ENCODE measurements at places on chromosomes 6 and 20.

DNA sequence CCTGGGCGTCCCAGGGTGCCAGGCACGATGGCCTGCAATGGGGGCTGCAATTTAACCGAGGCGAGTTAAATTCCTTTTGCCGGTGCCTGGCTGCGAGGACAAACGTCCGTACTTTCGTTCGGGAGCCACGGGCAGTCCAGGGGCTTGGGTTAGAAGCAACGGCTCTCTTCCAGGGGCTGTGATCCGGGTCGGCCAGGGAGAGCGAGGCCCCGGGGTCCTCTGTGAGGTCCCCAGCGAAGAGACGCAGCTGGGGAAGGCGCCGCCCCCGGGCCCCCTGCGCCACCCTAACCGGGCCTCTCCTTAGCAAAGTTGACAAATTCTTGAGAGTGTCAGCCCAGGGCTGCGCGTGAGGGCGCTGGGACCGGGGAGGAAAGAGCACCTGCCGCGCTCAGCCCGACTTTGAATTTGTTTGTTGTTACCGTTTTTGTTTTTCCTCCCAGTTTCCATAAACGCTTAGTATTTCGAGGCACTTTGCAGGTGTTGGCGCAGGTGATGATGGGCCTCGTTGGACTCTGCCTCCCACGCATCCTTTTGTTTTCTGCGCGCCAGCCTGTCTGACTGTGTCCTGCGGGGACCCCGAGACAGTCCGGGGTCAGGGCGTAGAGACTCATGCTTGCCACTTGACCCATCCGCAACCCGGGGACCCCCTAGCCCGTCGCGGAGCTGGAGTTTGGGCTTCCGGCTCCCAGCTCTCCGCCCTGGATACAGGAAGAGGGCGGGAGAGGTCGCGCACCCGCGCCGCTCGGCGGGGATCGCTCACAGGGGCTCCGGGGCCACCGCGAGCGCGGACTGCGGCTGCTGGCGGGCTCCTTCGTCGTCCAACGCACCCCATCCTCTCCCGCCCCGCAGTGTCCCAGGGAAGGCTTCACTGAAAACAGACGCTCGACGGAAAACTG is 5.8 kb downstream of the OLIG3 start:
- DNase-seq = no peak

DNA sequence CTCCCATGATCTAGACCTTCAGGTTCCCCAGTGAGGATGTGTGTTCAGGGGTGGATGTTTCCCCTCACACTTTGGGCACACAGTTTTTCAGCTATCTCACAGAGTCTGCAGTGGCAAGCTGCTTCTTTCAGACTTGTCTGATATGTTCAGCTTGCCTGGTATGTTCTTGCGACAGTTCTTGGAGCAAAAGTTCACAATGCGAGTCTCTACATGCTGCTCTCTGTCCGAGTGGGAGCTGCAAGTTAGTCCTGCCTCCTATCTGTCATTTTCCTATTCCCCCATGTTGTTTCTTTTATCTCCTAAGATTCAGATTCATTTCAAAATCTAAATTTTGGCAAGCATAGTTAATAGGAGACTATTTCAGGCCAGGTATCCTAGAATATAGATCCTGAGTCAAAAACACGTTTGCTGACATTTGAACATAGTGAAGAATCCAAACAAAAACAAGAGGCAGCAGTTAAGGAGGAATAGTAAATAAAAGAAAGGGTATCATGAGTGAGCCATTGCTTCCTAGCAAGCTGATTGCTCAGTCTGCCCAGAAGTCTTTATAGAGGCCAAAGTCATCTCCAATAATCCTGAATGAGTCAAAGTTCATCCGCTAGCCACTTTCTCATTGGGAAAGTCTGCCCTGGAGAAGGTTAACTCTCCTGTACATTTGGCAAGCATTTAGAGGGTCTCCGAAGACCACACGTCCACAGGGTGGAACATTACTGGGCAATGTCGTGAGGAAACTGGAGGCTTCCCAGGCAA is 140.2 kb upstream of the MOCS1 start:
- no peak for DNase-seq

- no peak for DNase-seq
Observed at GRCh38 chr6:145263778-145264211, 471.5 kb downstream of the EPM2A start.

DNA sequence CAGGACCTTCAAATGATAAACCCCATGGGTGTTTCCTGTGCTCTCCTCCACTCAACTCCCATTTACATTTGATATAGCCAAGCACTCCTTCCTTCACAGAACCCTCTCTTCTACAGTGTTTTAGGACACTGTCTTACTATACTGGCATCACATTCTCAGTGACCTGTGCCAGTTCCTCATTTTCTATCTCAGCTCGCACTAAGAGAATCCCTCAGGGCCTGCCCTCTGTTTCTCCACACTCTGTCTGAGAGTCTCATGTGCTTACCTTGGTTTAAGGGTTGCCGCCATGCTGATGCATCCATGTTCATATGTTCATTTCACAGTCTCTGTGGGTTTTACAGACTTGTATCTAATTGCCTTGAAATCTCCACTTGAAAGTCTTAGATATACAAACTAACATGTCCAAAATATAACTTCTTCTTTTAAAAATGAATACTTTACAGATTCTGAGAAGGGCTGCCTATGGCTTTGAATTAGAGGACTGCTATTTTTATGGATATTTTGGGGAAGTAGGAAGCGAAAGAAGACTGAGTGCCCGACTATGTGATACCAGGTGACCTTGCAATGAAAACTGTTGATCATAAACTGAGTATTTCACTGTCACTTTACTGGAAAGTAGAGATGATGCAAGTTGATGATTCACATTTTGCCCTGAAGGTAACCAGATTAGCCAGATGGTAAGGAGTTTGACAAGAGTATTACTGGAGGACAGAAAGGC is 153.1 kb upstream of the SIM1 start:
- no peak for DNase-seq

- DNase-seq = no peak
Observed at GRCh38 chr6:87197547-87197946, 42.2 kb downstream of the ZNF292 start.

- DNase-seq = no peak
Observed at GRCh38 chr6:22732176-22732970, 163.0 kb downstream of the HDGFL1 start.

DNA sequence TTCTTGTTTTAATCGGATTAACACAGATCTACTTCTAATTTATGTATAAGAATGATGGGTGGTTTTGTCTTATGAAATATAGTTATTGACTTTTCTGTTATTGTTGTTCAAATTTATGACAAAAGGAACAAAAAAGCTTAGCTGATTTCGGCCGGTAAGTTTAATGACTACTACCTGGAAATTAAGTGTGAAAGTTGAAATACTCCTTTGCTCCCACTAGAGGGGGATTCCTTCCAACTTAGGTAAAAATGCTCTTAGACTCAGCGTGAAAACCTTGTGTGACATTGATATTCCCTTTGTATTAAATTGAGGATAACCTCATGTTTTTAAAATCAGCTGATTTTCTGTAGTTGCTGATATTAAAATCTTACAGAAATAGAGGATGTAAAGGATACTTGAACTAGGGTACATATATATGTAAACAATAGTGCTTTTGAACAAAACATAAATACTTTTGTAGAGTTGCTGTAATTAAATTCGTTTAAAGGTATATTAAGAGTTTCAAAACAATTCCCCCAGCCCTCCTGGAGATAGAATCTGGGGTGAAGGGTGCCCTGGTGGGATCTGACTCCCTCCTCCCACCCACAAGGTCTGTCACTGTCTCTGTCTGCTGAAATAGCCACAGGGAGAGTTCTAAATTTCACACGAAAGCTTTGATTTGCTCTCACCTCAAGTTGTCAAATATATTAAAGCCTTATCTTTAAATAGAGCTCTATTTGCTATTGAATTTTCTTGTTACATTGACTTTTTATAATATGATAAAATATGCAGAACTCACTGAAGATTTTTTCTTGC is 257.5 kb downstream of the ARID1B start:
- DNase-seq = no peak

DNA sequence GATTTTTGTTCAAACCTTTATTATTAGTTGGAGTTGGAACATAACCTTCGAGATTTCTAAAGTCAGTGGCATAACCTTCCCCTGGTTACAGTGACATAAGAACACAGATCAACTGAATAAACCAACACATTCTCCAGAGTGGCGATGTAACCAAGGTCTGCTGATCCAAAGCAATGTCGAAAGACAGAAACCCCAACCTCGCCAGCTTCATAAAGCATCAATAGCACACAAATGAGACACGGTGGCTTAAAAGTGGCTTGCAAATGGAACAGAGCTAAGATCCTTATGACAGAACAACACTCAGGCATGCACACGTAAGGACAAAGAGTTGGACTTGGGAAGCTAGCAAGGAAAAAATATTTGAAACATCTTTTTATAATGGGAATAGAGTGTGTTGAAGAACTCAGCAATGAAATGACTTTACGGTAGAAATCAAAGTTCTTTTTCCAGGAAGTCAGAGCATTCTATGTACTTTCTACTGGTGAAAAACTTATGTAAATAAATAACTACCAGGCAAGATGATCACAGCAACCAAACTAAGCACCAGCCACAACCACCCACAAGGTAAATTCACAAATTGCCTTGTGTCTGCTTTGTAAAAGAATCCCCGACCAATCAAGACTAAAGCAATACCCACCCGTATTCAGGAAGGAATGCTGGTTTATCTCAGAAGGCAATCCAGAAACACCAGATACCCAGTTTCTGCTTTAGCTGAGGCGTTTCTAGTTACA is 61.0 kb upstream of the NHSL1 start:
- no peak for DNase-seq

- no peak for DNase-seq
Observed at GRCh38 chr6:138882369-138883017, 86.6 kb downstream of the ECT2L start.

DNA sequence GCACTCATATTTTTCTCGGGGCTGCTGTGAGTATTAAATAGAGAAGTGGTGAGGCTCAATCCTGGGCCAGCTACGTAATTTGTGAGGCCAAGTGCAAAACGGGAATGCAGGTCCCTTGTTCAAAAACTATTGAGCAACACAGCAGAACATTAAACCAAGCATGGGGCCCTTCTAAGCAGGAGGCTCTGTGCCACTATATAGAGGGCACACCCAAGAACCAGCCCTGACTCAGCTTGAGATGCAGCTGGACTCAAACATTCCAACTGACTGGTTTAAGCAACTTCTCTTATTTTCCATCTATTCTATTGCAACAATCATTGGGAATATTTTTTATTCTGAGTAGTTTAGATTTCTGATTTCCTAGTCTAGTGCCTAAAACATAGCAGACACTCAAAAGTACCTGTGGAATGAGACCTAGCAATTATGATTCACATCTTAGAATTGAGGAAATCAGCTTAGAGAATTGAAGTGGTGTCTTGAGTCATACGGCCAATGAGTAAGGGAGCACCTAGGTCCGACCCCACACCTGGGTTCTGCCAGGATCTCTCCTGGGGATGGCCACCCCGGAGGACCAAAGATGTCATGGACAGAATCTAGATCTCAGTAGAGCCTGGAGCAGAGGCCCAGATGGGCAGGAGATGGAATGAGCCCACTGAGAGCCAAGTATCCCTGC is 1.3 kb downstream of the SIRPB2 start:
- no peak for DNase-seq

DNA sequence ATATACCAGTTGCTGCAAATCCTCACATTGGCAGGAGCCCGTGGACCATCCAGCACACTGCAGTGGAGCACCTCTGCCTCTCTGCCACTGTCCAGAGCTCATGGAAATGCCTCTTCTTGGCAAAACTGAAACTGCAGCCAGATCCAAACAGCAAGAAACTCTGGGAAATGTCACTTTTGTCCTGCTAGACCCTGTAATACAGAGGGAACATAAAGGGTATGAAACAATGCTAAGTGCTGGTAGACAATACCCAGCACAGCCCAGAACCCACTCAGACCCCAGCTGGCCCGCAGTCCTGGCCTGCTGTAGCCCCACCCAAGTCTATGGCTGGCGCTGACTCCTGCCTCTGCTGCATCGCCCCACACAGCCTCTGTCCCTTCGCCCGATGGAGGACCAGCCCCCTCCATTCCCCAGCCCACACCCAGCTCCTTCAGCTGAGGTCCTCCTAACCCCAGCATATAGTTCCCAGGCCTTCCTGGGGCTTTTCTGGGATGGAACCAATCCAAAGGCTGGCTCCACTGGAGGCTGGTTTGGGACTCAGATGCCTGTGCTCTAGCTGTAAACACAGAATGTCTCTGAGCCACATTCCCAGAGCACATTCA is 242.5 kb downstream of the LRFN2 start:
- DNase-seq = peak; percentile 1

- no peak for DNase-seq
Observed at GRCh38 chr20:62836967-62837490, 20.2 kb downstream of the COL9A3 start.

DNA sequence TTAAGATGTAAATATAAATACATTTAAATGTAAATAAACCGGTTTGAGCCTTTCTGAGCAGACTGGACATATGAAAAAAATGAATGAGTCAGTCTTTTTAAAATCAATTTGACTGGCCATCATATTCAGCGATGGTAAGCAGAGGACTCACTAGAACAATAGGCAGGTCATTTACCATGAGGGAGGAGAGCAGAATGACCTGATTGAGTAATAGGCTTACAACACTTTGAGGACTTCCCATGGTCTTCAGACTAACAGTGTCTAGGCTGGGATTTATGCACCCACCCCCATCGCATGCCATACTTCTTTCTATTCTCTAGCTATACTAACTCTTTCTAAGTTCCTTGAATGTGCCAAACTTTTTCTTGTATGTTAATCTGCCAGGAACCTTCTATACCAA is 241.9 kb upstream of the RAB32 start:
- DNase-seq = no peak

DNA sequence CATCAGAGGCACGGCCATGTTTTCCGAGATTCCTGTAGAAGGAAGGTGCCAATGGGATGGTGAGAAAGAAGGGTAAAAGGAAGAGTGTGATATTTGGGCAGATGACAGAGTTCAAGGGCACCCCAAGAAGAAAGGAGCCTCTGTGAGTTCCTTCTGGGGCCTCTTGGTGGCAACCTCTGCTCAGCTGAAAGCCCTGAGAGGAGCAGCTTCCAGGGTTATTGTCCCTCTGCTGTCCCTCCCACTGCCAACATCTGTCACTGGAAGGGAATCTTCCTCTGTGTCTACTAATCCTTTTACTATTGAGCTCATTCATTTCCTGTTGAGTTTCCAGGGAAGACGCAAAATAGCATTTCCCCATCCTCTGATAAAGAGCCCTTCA is 40.0 kb upstream of the KCNK16 start:
- DNase-seq = no peak

Data from DND-41 (cell line).